ENCODE measurements at places on chromosomes 11 and 22. TPM values are rescaled to one million over a fixed set of nuclear protein-coding genes. Genes with fewer than 3 reads are reported as not detected.

Gene LRRN4CL
- 0.02 TPM for total RNA-seq

Gene GTSE1
- 10.3 TPM for total RNA-seq

Gene CPSF7
- 36.6 TPM for total RNA-seq

Gene DEFB131B
- total RNA-seq: not detected

- no peak for DNase-seq
Observed at GRCh38 chr22:43060183-43060582, 29.0 kb downstream of the TTLL1 start.

DNA sequence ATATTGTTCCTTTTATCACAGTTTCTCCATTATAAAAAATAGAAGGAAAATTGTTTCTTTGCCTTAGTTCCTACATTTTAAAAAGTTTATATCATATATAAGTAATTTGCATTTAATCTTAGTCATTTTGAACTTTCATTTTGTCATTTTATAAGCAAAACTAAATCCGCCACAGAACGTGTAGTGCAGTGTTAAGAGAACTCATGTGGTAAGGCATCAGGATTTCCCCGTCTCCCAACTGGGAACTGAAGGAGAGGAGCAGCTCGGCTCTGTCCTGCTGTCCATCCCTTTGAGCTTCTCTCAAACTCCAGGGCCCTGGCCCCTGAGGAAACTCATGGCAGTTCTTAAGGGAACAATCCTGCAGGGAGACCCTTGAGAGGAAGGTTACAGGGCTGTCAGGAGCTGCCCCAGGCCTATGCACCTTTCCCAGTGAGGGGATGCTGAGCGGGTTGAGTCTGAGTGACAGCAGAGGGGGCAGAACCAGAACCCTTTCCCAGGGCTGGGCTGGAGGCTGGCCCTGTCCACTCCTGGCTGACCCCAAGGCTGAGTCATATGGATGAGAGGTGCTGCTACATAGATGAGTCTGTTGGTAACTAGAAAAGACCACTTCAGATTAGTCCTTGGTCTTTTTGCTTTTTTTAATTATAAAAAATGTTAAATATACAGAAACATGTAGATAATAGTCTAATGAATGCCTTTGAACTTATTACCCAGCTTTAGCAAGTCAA, 333.1 kb downstream of the TBC1D22A start:
- no peak for DNase-seq

DNA sequence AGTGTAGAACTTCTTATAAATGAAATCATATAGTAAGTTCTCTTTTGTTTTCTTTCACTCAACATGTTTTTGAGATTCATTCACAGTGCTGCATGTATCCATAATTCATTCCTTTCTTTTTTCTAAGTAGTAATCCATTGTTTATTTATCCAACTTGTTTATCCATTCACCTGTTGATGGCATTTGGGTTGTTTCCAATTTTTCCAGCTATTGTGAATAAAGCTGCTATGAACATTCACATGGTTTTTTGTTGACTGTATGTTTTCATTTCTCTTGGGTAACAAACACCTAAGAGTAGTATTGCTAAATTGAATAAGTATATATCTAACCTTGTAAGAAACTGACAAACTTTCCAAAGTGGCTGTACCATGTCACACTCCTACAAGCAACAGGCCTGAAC, 23.5 kb downstream of the MRTFA start:
- no peak for DNase-seq

DNA sequence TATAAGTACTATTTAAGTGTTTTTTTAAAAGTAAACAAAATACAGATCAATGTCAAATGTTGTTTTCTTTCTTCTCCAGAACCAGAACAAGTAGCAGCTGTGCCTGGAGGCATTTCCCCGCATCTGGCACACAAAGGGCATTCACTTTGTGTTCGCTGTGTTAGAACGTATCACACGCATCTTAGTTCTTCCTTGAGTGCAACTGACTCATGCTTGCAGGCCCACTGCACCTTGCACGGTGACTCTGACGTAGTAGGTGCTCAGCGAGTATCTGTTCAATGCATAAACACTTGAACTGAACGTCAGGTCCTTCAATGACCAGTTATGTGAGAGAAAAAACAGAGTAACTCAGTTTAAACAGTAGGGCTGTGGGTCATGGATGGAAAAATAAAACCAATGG, 3.5 kb downstream of the IFT27 start:
- DNase-seq: no peak

GRCh38 chr11:60059521-60060240, 3.2 kb downstream of the MS4A3 start:
- no peak for DNase-seq

GRCh38 chr11:117986981-117987574, 884 bp downstream of the IL10RA start:
- DNase-seq: no peak

Measured in NCI-H460 (cell line).